Bronchus fibroblast of lung (primary cell): ENCODE measurements at places on chromosomes 13 and 19. TPM values are rescaled to one million over a fixed set of nuclear protein-coding genes. Genes with fewer than 3 reads are reported as not detected.

The GGACT gene
- 4.2 and 6.7 TPM in 2 replicates for total RNA-seq

The NCLN gene
- 82.4 and 82.7 TPM in 2 replicates for total RNA-seq

The VAV1 gene
- not detected in 2 replicates for total RNA-seq

The SYCN gene
- total RNA-seq: not detected in 2 replicates

The C3 gene
- 1.8 TPM in 2 replicates for total RNA-seq

The FBL gene
- 198 and 238 TPM in 2 replicates for total RNA-seq

The ZNF737 gene
- 4.9 and 5.0 TPM in 2 replicates for total RNA-seq
